ENCODE measurements at places on chromosomes 6 and 20.

GRCh38 chr20:973785-974194 lies 28.3 kb downstream of the RSPO4 start:
- DNase-seq, result no peak

DNA sequence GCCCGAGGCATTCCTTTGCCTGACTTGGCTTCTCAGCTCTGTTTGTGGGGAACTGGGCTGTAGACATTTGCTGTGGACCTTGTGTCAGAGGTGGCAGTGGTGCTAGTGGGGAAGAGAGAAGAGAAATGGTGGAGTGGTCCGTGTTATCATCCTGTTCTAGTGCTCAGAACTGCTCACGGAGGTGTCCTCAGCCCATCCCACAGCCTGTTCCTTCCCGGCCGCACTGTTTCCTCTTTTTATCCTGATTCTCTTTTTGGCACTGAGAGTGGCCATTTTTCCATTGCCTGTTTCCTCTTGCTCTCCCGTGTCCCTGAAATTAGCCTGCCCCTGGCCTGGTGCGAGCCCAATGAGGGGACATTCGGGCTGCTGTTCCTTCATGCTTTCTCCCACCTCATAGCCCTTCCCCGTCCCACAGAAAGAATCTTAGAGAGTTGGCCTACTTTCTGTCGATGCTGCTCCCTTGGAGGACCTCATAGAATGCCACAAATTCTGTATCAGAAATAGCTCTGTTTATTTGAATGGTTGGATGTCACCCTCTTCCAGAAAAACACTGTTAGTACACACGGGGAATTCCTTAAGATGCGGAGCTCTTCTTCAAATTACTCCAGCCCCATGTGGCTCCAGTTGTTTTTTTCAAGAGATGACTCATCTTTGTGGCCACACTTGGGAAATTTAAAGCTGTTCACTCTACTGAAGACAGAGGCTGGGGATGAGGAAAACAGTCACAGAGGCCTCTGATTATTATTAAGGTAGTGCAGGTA lies 26.1 kb downstream of the FARS2 start:
- peak; percentile 9 for DNase-seq

- no peak for DNase-seq
These were observed 30.9 kb upstream of the SERPINB9 start for GRCh38 chr6:2934057-2934456.

DNA sequence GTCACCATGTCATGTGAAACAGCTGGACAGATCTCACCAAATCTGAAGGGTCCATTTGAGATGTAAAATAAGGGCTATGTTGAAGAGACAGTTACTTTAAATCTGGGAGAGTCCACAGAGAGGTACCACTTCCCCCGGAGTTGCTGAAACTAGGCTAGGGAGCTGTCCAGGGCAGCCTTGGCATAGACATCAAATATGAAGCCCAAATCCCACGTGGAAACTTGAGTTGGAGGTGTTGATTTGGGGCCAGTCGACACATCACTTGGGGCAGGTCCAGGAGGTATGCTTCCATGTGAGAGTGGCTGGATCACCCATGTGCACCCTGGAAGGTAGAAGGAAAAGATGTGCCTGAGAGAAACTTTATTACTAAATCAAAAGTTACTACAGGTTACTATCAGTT lies 12.0 kb upstream of the SERPINB9 start:
- no peak for DNase-seq

- no peak for DNase-seq
These were observed 155.5 kb upstream of the DST start for GRCh38 chr6:56798163-56798562.

Measured in amniotic stem cell (primary cell).